Posterior vena cava (tissue), 2 donors: ENCODE measurements at places on chromosomes 4 and X.

DNA sequence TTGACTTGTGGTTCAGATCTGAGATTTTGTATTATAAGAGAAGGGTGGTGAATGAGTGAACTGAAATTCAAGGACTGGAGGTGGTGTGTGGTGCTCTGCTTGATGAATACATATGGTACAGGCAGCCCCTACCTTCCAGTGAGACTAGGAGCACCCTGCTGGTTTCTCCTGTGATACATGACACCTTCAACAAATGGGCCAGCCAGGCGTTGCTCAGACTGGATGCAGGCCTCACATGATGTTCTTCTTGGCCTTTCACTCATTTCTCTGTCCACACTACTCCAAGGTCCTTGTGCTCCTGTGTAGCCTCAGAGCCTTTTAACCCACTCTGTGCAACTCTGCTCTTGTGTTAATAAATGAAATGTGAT lies 67.2 kb downstream of the FNIP2 start:
- no peak for DNase-seq

GRCh38 chr4:154078504-154079350 lies 289.8 kb upstream of the SFRP2 start:
- DNase-seq = no peak

GRCh38 chrX:29143756-29144155 lies 556.5 kb downstream of the IL1RAPL1 start:
- no peak for DNase-seq

DNA sequence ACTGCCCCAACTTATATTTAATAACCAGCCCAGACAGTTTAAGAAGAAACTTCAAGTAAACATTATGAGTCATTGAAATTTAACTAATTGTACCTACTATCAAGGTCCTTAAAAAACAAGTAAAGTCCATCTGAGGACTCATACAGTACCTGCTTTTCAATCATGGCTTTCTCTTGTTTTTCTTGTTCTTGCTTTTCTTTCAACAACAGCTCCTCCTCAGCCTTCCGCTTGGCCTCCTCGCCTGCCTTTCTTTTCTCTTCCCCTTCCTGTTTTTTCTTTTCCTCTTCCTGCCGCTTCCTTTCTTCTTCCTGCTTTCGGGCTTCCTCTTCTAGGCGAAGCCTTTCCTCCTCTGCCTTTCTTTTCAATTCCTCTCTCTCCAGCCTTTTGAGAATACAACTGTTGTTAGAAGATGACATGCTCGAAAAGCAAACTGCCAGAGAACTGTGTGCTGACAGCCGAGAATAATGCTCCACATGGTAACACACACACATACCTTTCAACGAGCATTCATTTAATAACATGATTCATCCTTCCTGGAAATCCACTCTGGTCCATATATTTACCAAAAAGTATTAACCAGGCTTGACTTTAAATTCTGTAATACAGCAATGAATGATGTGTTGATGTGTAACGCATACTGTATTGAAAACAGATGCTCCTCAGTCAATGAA lies 25.2 kb upstream of the BCLAF3 start:
- no peak for DNase-seq
